ENCODE measurements at places on chromosomes 3 and 15.

- no peak for DNase-seq
Measured at GRCh38 chr3:102133376-102133775, 284.1 kb downstream of the NFKBIZ start.

DNA sequence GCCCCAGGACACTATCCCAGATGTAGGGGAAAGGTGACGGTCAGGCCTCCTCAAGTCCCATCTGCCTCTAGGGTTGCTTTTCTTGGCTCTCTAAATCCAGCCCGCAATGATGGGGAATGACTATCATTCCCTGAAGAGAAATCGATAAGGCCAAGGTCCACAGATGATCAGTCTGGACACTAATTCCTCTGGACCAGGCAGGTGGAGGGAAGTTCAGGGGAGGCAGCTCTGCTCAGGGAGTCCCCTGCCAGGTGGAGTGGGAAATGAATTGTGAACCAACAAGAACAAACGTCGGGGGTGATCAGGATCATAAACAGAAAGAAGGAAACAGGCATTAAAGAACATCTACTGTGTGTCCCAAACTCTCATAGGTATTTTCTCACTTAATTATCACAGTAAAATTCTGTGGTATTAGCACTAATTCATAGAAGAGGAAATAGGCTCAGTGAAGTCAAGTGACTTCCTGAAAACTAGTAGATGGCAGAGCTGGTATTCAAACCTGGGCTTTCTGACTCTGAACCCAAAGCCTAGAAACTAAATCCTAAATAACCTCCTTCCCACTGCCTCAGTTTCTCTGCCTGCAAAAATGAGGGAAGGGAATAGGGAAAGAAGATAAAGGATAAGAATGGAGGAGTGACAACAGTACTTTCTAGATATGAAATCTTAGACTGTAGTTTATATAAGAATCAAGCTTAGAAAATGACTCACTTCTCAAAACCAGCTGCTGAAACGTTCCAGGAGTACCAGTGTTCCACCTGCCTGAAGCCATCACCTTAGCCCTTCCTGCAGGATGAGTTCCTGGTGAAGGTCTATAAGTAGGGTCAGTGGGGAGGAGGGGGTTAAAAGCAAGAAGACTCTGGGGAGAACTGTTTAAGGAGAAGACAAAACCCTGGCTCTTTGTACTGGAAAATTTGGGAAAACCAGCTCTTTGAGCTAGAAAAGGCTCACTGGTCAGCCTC lies 7.5 kb downstream of the BMF start:
- no peak for DNase-seq

DNA sequence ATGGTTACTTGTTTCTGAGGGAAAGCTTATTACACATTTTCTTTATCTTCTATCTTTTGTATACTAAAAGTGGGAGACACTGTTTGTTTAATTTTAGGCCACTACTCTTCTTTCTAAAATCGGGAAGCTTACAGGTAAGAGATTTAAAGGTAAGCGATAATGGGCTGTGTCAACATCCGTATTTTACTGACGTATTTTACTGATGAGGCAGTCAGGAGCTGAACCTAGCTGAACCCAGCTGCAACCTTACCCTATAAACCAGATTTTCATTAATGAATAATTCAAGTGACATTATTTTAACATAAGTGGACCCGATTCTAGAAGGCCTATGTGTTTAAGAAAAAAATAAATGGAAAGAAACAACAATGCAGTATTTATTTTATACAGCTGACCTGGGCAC lies 13.1 kb downstream of the PSMD6 start:
- no peak for DNase-seq

DNA sequence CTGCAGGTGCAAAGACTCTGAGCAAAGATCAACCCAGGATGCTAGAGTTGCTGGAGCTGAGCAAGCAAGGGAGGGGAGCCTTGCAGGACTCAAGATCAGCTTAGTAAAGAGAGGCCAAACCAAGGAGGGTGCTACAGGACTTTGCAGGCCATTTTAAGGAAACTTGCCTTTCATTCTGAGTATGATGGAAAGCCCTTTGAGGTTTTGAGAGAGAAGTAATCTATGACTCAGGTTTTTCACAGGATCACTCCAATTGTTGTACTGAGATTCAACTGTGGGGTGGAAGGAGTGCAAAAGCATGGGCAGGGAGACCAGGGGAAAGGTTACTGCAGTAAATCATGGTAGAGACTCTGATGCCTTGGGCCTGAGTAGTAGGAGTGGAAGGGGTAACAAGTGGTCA lies 260.4 kb upstream of the GPR149 start:
- DNase-seq, result no peak

- DNase-seq, result peak; percentile 82
Measured at GRCh38 chr15:72199721-72200212, 2.2 kb upstream of the GRAMD2A start.

DNA sequence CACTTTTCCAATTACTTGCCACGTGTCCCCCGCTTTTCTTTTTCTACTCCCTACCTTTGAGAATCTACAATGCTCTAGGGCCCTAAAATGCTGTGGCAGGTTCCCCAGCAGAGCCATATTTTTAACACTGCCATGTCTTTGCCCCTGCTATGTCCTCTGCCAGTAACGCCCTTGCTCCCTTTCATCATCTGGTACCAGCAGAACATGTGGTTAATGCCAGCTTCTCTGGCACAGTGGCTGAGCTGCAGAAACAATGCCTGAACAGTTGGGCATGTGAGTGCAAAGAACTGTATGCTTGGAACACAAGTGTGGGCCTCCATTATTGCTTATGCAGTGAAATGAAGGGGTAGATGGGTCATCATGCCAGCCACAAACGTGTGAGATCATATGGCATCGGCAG lies 287.6 kb downstream of the NEK10 start:
- DNase-seq, result no peak

- DNase-seq, result no peak
Measured at GRCh38 chr3:42685891-42686820, 819 bp downstream of the KLHL40 start.

DNA sequence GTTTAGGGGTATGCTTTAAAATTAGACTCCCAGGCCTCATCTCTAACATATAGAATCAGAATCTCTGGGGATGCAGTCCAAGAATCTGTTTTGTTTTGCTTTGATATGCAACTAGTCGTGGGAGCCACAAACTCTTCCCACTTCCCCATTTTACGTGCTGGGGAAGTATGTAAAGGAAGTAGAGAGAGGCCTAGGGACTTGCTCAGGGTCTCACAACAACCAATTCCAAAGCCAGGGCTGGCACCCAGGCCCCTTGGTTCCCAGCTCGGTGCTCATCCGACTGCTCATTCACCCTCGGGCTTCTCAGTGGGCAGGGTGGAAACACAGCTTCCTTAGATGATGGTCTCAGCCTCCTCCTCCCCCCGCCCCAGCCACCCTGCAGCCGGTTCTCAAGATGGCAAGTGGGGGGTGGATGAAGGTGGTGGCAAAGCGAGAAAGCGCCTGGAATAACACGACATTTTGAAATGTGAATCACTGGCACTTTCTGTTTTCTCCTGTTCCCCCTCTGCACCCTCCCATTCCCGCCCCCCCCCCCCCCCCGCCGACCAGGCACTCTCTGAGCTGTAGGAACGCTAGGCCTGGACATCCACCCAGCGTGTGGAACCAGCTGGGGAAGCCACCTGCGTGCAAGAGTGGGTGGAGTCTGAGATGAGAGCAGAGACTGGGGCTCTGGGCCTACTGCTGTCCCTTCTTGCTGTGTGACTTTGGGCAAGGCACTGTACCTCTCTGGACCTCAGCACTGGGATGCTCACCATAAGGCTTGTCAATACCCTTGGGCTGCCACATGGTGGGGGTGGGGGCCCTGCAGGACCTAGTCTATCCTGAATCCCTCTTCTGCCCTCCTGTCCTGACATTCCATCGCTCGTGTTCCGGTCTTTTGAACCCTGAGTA lies 214.5 kb downstream of the RPLP1 start:
- no peak for DNase-seq

DNA sequence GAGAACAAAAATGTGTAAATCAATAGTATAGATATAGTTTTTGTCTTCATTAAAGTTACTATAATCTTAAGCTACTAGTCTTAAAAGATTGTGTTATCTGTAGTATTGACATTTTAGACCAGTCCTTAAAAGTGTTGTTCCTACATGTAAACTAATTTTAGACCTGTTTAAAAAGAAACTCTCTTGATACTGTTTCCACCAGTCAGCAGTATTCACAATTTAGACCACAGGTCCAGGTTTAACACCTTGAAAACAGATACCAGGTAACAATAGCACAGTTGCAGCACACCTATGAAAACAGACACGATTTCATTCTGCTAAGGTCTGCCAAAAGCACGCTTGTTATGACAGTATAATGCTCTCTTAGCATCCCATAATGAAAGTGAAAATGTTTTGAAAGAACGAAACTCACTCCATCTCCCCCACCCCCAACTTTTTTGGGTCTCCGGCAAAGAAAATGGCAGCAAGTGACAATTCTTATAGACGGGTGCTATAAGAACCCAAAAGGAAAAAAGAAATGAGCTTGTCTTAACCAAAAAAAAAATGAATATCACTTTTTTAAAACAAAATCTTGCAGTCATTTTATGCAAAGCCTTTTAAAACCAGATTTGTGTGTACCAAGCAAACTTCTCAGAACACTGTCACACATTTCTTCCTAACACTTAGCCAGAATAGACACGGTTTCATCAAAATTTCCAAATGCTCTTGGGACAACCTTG lies 1.6 kb downstream of the EIF4E3 start:
- no peak for DNase-seq

- peak; percentile 15 for DNase-seq
Measured at GRCh38 chr15:66369773-66370651, 13.5 kb upstream of the TIPIN start.

DNA sequence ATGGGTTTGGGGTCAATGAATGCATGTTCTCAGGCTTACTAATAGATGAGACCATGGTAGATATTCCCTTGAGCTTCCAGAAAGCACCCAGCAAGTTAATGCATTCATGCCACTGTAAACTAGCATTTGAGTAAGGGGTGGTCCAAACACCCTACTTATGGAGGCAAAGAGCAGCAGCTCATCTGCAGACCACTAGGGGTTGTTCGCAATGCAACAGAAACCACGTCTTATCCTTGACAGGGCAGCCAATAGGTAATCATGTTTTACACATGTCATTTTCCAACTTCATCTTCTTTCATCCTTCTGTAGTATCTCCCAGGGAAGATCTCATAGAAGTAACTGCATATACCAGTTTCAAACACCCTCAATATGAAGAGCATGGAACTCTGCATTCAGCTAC lies 330.2 kb downstream of the RORA start:
- DNase-seq, result no peak

DNA sequence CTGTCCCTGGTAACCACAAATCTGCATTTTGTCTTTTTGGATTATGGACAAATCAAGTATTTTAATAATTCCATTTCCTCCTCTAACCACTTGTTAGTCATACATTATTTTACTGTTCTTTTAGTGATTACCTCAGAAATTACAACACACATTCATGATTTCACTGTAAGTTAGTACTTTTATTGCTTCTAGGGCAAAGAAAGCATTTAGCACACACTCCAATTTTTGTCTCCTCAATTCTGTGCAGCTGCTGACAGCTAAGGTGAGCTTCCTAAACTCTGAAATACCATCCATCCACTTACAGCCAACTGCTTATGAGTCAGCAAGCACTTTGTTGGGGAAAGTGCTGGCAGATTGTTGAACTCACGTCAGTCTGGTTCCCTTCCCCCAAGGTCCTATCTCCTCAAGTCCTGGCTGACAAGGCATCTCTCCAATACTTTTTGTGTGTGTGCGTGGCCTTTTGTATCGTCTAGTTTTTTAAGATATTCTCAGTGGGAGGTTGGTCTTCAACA lies 49.4 kb upstream of the TNFAIP8L3 start:
- no peak for DNase-seq

DNA sequence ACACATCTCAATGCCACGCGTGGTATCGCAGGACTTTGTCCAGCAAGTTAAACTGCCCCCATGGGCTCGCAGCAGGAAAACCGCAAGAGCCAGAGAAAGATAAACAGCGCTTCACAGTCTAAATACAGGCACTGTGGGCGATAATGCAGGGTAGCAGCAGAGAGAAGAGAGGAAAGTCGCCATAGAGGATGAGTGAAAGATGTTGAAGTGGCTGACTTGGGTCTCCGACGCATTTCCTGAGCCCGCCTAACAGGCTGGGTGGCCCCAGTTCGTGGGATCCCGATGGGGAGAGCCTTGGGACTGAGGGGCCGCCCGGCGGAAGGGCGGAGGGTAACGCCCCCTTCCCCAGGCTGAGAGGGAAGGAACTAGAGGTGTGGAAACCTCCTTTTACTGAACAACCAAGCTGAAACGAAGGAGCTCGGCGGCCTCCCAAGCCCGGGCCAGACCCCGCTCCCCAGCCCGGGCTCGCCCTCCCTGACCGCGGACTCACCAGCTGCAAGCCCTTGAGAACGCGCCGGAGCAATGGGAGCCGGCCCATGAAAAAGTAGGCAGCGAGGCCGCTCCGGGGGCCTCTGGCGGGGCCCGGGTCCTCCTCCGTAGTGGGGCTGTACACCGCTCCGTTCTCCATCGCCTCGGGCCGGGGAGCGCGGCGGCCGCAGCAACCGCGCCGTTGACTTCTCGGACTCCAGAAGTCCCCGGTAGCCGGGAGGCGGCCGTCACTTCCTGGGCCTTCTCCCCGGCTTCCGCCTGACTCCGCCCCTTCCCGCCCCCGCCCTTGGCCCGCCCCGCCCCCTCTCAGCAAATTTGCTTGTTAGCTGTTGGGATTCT lies at the start of gene CMTM6:
Gene CMTM6 (minus strand): TSS at position 735 of the 828 bp plus-strand sequence. CDS start 107 bp downstream, at position 628.
- DNase-seq, result peak; percentile 55

DNA sequence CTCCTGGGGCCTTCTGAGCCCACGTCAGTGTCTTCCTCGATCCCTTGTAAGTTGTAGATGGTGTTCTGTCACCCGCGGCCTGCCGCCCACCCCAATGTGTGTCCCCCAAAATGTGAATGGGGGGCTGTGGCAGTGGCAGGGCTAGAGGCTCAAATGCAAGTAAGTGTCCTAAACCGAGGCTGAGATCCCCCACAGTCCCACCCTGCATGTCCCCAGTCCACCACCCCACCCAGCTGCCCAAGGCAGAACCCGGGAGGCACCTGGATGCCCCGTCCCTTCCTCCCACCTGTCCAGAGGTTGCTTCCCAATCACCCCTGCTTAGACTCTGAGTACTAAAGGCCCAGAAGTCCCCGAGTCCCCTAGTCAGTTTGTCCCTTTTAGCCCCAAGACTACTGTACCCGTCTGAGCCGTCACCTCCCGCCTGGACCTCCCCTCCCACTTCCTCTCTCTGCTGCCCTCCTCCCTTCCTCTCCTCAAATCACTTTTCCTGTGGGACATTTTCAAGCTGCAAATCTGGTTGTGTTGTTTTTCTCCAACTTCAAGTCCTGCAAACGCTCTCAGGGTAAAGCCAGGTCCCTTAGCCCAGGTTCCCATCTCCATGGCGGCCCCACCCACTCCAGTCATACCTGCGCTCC lies 11.8 kb upstream of the PLXND1 start:
- no peak for DNase-seq

DNA sequence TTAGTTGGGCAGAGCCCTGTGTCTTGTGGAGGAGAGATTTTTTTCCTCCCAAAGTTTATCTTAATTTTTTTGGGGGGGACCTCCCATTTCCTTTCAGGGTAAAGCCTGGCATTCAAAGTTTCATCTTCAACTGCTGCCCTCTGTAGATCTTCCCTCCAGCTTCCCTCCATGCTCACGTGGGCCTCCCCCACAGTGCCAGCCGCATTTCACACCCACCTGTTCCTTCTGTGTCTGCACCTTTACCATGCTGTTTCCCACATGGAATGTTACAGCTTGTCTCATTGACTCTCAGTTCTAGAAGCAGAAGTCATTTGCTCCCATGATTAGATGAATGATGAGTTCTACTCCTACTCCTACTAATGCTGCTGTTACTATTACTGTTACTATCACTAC lies 6.5 kb downstream of the CELF6 start:
- no peak for DNase-seq
